ENCODE measurements at places on chromosomes 12 and 14.
A peak's percentile ranks its signal among the peaks of the same experiment; 100 is the strongest.

- peak; percentile 17 for DNase-seq
Observed at GRCh38 chr14:53840444-53840843, 116.2 kb downstream of the BMP4 start.

- DNase-seq: no peak
Observed at GRCh38 chr12:7197841-7198240, 8.4 kb downstream of the PEX5 start.

DNA sequence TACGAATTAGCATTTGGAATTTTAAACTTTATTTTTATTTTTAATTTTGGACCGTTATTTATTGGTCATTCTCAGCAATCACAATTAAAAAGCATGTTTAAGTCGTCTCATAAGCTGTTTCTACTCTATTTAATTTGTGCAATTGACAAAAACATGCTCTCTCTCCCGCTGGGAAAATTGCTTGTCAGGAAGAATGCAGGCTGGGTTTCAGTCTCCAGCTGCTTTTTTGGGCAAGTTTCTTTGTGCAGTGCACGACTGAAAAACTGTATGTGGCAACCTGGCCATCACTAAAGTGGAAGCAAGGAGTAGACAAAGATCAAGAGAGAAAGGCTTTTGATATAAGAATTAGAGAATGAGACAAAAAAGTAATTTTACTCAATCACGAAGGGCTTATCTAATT, 941.5 kb upstream of the MDGA2 start:
- no peak for DNase-seq

DNA sequence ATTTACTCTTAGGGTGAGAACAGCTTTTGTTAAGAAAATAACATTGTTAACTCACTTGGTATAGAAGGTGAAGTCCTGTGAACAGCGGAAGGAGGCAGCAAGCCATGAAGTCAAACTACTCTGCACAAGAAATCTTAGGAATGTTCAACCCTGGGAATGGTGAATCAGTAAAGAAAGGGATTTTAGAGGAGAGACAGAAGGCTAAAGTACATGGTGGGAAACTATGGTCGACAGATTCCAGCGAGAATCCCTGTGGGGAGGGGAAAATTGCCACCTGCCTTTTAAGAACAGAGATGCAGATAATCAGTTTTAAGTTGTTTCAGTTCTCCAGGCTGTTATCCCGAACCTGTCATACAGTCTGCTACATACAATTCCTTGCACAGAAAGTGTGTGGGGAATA, 63.2 kb upstream of the PTPRR start:
- no peak for DNase-seq

DNA sequence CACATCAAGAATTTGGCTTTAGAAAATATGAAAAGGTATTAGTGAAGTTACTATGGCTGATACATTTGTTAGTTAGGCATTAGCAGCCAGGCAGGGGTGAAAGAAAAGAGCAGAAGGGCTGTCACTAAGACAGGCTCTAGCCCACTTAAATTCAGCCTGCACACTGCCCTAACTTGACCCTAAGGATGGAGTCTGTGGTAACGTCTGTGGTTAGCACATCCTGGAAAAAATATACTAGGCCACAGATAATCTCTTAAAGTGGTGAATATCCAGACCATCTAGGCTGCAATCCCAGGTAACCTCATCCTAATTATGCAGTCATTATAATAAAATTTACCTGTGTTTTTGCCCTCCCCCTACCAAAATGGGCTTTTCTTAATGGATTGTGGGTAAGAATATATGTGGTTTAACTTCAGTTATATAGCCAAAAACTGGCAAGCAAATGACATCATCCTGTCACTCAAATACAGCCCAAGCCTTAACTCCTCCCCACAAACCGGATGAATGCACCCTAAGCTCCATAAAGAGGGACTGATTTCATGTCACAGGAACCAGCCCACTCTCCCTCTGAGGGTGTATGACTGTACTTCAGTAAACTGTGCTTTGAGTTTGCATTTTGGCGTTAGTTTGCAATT, 440.9 kb downstream of the LRFN5 start:
- DNase-seq: no peak

- peak; percentile 95 for DNase-seq
Observed at GRCh38 chr12:3222979-3223378, 145.8 kb downstream of the TSPAN9 start.

DNA sequence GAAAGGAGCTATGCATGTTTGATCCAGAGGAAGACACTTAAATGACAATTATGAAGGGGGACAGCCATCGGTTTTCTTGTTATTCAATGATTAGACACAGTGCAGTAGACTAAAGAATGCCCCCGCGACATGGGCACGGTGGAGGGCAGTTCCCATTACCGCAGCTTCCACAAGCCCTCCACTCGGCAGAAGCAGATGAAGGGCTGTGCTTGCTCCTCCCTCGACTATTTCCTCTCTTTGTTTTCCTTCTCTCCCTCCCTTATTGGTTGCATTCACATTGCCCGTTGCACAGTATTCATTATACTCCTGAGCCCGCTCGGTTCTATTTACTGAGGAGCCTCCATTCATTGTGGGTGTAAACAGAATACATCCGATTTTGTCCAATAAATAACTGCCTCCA, 138.8 kb upstream of the RASSF8 start:
- no peak for DNase-seq

GRCh38 chr12:51836041-51836826, 12.3 kb downstream of the FIGNL2 start:
- DNase-seq: no peak

GRCh38 chr12:132329036-132329719, at the start of gene GALNT9:
TSS of gene GALNT9 (minus strand) at chr12:132329589. CDS start at chr12:132329203, 386 bp downstream.
- DNase-seq: no peak

- DNase-seq: no peak
Observed at GRCh38 chr12:132665794-132666193, 21.3 kb downstream of the POLE start.

- DNase-seq: no peak
Observed at GRCh38 chr12:12365446-12365802, 8.5 kb downstream of the BORCS5 start.

DNA sequence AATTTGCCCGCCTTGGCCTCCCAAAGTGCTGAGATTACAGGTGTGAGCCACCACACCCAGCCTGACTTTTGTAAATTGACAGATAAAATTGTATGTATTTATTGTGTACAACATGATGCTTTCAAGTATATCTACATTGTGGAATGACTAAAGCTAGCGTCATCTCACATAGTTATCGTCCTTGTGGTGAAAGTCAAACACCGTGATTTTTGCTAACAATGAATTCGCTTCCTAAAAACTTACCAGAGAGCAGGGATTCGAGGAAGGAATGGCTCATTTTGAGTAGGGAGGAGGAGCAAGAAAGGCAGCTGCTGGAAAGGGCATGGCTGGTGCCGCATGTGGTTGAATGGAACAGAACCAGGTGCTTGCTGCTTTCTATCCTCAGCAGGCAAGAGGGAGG, 85.4 kb downstream of the LGMN start:
- no peak for DNase-seq

GRCh38 chr14:103178521-103178920, 55.3 kb downstream of the TNFAIP2 start:
- DNase-seq: no peak

GRCh38 chr12:98208816-98209215, 306.6 kb upstream of the TMPO start:
- no peak for DNase-seq

GRCh38 chr14:86442135-86442534, 912.2 kb downstream of the FLRT2 start:
- no peak for DNase-seq

DNA sequence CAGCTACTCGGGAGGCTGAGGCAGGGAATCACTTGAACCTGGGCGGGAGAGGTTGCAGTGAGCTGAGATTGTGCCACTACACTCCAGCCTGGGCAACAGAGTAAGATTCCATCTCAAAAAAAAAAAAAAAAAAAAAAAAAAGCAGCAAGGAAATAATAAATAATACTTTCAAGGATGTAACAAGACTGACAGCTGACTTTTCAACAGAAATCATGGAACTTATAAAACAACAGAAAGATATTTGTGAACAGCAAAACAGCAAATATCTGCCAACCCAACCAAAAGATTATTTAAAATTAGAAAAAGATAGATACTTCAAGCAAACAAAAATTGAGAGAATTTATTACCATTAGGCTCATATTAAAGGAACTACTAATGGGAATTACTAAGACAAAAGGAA, 115.1 kb downstream of the TSHR start:
- peak; percentile 43 for DNase-seq

DNA sequence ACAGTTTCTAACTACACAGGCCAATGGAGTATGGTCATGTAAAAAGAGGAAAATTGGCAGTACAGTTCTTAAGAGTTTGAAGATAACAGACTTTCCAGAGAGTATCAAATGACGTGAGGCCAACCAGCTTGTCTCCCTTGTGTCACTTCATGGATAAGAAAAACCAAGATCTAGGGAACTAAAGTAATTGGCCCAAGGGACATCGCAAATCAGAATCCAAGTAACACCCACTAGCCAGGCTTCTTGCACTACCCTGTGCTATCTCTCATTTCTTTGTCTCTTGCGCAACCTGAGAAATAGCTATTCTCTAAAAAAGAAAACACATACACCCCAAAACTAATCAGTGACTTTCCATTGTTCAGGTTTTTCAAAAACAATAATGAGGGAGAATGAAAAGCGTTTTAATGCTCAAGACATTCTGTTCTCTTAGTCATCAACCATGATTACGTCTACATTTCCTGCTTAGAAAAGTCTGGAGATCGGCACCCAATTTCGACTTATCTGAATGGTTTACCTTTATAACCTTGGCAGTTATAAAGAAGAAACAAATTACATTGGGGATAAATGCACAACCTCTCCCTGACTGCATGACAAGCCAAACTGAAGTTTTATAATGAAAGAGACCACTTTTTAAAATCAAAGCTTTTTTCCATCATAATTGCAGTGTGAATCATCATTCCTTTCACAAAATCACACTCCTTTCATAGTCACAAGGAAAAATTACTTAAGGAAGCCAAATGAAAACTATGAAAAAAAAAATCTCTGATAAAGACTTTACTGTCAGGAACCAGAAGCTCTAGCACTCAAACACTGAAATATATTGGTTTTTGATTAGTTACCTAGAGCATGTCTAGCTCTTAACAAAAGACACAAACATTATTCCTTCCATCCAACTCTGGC, 42.1 kb downstream of the TMTC1 start:
- no peak for DNase-seq

- DNase-seq: peak; percentile 9
Observed at GRCh38 chr12:104459368-104459909, 2.7 kb downstream of the CHST11 start.

DNA sequence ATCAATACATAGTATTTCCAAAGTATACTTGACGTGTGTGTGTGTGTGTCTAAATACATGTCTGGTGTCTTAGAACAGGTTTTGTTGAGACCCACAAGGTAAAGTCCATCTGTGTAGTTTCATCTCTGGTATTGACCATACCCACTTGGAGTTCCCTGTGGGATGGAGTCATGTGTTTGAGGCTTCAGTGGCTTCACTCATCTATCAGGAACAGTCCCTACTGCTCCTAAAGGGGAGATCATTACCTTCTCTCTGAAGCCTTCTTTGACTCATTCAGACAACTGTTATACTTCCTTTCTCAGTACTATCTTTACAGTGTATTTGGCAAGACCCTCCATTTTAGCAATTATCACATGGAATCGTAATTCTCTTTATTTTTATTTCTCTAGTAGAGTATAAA, 14.2 kb downstream of the RAB21 start:
- DNase-seq: no peak

DNA sequence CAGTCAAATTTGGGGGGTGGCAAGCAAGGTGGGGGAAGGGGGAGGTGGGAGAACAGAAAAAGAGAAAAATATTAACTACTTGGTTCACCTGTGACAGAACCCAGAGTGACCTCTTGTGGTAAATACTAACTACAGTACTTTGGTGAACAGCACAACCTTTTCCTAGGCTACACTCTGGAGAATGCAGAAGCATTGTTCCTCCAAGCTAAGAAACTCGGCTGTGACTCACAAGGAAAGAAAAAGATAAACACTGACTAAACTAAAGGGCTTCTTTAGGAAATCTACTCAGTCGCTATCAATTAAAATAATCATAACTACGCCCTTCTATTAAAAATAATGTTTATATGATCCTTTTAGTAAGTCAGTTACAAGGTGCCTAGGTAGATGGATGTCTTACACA, 5.4 kb downstream of the KCNH5 start:
- DNase-seq: peak; percentile 15

DNA sequence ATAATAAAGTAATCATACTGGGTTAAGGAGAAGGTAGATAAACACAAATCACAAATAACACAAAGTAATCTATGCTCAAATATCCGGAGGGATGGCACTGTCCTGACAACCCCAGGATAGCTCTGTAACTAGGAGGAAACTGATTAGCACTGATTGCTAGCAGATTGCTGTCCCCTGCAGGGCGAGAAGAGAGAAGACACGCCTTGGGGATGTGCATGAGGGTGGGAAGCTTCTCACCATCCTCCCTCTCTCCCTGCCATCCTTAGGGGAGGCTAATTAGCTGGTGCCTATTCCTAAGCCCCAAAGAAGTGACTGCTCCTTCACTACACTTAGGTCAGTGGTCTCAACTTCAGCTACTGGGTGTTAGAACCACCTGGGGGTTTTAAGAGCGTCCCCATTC, 27.0 kb upstream of the TMEM260 start:
- no peak for DNase-seq

DNA sequence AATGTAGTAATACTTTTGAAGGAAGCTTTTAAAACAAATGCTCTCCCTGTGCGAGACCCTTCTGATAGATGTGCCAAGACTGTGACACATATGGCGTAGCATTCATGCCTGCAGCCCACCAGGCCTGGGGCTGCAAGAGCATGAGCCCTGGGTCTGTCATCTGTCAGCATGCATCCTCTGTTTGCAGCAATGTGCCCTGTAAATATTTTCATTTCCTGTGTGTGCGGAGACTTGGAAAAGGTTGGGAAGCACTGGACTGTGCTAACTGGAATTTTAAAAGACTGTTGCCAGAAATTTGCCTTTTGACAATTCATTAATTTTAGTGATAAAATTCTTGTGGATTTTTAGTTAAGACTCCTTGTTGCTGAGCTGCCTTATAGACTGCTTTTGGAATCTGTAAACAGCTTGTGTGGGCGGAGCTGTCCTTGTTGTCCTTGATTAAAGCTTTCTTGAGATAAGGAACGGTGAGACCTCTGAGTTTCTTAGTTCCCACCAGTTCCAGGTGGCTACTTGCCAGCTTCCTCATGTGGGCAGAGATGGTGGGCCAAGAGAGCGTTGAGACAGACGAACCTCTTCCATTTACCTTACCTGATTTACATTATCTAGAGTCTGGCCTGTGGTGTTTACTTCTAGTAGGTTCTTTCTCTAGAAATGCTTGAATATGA, 23.4 kb downstream of the MARK3 start:
- no peak for DNase-seq

GRCh38 chr12:119594772-119595445, 1.3 kb downstream of the TMEM233 start:
- no peak for DNase-seq

GRCh38 chr12:54368709-54369596, 4.7 kb upstream of the GPR84 start:
- peak; percentile 15 for DNase-seq

Data from DMS79 treated with DMSO at 0.1 percent for 48 hours (cell line).